Epithelial cell of proximal tubule (primary cell): ENCODE measurements at places on chromosomes 7 and 10.

- DNase-seq = no peak
Measured at GRCh38 chr10:133012573-133013359, 70.4 kb upstream of the CFAP46 start.

- no peak for DNase-seq
Measured at GRCh38 chr7:130566898-130567280, 75.0 kb downstream of the MEST start.

GRCh38 chr10:62652564-62652963, 152.0 kb upstream of the ADO start:
- no peak for DNase-seq

DNA sequence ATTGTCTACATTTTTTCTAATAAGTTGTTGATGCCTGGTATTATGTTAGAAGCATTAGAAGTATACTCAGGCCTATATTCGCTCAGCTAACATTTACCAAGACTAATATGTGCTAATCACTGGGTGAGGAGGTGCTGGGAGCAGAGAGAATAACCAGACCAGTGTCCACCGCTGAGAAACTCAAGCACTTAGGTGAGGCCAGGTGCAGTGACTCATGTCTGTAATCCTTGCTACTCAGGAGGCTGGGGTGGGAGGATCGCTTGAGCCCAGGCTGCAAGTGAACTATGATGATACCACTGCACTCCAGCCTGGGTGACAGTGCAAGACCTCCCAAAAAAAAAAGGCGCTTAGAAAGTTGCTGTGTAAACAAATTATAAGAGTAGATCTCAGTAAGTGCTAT, 182.2 kb upstream of the AOAH start:
- DNase-seq = no peak

DNA sequence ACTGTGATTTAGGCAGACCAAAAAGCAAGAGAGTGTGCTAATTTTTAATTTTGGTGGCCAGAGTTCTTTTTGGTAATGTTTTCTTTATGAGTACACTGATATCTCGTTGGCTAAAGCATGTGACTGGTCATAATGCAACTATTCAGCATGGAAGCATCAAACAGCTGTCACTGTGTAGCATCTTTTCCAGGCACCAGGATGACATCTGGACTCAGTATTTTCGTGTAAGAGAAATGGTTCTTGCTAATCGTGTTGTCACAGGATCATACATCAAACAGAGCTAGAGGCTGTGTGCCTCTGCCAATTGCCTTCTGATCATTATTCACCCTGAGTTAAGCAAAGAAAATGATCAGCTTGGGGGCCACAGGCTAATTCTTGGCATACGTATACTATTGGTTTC, 118.9 kb downstream of the SND1 start:
- DNase-seq = no peak

DNA sequence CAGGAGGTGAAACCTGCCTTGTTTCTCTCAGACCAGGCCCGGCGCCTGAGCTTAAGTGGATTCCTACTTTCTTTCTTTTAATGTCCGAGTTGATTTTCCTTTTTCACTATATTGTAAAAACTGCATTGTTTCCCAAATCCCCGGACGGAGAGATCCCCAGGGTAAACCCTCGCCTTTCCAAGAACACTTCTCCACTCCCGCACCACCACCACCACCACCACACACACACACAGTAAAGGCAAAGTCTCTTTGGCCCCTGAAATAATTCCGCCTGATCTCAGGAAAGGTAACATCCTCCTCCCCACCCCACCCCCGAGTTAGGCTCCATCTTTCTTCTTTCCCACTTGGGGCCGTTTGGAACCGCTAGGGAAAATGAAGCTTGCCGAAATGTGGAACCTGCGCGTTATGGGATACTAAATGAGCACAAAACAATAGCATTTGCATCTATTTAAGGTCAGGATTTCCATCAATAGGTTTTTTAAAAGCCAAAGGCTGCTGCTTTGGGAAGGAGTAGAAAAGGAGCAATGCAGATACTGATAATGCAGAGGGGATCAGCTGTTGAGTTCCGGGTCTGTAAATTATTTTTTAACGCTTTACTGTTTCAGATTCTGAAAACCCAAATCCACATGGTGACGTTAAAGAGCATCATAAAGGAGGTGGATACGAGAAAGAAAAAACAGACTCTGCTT, 2.5 kb downstream of the HPSE2 start:
- no peak for DNase-seq

- DNase-seq = no peak
Measured at GRCh38 chr10:30738416-30738815, 108.9 kb upstream of the LYZL2 start.

- DNase-seq = peak; percentile 54
Measured at GRCh38 chr10:107423903-107424302, 259.4 kb upstream of the SORCS1 start.

DNA sequence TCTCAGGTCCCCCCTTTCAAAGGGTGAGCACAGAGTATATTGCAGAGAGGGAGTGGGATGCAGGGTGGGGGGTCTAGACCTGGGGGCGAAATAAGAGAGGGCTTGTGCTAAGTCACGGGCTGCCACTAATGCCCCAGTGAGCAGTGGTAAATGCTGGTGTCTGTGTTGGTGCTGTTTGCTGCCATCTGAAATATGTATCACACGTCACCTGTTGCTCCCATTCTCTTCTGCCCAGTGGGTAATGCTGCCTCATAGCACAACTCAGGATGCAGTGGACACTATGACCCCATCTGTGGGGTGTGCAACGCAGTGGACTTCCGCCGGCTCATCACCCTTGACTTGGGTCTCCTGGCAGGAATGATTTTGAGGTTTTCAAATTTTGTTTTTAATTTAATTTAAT, 2.6 kb downstream of the STOX1 start:
- no peak for DNase-seq

DNA sequence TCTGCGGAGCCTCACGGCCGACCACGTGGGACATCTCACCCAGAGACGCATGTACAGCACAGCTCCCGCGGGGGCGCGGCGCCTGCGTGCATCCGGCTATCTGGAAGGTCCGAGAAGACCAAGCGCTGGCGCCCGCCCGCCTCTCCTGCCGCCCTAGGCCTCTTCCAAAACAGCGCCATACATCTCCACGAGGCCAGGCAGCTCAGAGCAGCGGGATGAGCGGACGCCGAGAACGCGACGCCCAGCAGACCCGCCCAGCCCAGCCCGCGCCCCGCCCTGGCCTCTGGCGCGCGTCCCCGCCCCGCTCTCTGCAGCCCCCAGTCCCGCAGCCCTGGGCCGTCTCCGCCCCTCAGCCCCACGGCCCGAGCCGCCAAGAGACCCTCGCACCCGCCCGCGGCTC, 20.3 kb upstream of the LANCL2 start:
- DNase-seq = no peak

- DNase-seq = peak; percentile 95
Measured at GRCh38 chr10:71860243-71861029, 9.4 kb upstream of the PSAP start.

DNA sequence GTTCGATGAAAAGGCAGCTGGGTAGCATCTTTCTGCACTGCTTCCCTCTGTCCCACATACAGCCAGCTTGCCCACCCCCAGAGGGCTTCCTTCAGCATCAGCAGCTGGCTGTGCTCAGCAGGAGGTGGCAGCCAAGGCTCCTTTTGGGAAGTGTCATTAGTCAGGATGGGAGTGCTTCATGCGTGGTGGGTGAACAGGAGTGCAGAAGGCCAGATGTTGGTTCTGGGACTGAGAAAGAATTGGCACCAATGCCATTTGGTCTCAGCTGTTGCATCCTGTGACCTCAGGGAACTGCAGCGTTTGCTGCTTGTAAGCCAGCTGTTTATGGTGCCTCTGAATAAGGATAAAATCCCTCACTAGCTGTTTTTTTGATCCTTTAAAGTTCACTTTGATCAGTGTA, 131.1 kb upstream of the SORCS3 start:
- DNase-seq = no peak

DNA sequence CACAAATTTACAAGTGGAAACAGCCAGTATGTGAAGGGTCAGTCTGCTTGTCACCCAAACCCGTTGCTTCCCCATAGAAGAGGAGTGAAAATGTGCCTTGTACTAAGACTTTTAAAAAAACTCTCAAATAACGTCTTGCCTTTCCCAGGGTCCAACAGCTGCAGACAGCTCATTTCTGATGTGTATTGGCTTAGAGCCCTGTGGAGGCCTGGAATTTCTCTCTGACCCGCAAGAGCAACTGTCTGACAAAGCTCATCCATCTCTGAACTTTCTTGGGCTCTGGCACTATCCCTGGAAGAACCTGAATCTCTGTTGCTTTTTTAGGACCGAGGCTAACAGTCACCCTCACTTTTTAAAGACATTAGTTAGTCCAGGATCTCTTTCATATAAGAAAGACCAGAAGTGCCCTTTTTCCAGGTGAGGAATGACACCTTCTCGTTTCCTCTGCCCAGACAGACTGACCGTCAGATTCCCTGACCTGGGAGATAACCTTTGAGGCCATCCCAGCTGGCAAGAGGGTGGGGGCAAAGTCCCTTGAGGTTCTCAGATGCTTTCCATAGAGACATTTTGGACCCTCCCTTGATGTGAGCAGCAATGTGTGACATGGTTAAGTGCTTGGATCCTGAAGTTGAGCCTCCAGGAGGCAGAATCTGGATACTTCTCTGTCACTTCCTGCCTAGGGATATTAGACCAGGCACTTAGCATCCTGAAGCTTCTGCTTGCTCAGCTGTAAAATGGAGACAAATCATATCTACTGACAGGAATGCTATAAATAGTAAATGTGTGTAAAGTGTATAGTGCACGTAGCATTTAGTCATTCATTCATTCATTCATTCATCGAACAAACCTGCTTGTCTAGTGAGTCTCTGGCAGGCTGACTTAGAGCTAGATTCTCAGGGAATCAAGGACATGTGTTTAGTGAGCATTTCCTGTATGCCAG, 4.5 kb upstream of the NODAL start:
- DNase-seq = no peak

- DNase-seq = no peak
Measured at GRCh38 chr10:79221110-79222051, 125.9 kb upstream of the PPIF start.

DNA sequence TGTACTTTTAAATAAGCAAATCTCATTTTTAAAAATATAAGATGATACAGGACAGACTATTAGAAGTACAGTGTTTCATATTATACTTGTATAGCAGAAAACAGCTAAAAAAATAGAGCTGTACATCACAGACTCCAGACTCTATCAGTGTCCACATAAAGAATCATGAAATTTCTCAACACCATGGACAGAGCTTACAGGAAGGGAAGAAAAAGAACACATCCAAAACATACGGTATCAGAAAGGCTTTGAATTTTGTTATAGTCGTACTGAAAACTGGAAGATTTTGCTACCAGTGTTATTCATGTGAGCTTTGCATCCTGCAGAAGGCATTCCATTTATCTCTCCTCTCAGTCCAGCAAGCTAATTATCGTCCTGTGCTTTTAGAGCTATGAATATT, 183.2 kb upstream of the PTPRZ1 start:
- no peak for DNase-seq

- no peak for DNase-seq
Measured at GRCh38 chr10:132497861-132498561, 39.6 kb upstream of the INPP5A start.

DNA sequence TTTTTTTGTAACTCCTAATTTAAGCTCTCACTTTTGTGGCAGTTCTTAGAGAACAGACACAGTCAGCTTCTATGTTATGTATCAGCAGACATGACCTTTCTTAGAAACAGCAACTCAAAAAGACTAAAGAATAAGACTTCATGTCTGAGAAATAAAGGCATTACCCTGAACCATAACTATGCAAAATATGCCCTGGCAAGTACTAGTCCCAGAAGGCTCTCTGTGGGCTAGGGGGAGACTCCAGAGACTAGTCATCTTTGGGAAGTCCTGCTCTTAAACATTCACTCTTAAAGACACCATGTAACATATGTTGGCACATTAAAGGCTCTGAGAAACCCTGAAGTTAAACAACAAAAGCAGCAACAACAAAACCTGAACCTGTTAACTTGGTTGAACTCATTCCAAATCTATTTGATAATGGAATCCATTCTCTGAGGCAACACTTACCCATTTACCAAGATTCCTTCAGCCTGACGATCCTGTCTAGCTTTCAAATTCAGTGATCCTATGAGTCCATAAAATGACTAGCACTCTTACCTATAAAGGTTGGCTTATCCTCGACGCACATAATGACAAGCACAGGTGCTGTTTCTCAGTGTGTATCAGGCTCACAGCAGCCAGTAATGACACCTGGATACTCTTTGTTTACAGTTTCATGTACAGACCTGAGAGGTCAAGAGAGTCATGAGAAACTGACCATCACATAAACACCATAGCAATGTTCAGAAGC, 62.3 kb downstream of the OSBPL3 start:
- peak; percentile 67 for DNase-seq

- DNase-seq = no peak
Measured at GRCh38 chr10:133420579-133420978, 3.8 kb downstream of the SPRN start.

DNA sequence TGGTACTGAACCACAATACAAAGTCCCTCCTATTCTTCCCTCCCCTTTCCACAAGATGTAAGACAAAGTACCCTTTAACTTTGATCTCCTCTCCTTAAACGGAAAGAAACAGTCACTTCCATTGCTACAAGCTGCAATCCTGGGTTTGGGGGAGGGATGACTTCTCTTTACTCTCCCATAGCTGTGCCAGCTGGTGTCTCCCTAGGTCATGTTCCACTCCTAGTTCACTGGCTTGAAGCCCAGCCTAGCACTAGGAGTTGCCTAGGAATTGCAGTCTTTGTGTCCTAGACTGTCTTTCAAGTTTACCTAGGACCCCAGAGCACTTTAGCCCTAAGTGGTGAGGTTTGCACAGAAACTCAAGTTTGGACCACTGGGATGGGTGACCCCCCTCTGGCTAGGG, 311.1 kb downstream of the HPSE2 start:
- DNase-seq = no peak

- no peak for DNase-seq
Measured at GRCh38 chr10:104041891-104042535, 43.7 kb downstream of the COL17A1 start.

DNA sequence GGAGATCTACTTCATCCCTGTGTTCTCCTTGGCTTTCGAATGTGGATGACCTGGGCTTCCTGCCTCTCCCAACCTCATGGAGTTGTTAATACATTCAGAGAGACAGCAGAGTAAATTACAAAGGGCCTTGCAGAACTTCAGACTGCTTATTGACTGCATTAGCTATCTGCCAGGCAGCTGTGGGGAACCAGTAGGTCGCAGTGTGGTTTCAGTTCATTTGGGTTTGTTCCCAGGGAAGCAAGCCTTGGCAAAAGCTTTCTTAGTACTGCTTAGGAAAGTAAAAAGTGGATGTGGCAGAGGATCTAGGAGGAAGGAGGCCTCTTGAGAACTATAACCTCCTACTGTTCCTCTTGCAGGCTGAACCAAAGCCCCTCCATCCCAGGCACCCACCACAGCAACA, 9.2 kb downstream of the NPFFR1 start:
- DNase-seq = no peak

GRCh38 chr7:128903621-128904361, 6.7 kb downstream of the KCP start:
- no peak for DNase-seq

DNA sequence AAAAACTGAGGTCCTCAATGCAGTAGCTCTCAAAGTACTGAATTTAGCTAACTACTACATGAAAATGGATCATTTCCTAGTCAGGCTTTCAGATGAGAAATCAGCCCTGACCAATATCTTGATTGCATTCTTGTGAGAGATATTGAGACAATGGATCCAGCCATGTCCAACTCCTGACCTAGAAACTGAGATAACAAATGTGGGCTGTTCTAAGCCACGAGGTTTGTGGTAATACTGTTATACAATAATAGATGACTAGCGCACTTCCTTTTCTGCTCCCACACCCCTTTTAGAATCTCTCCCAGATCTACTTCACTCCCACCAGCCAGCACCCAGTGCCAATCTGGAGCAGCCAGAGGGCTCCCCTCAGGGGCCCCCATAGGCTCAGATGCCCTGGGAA, 209.3 kb upstream of the KMT2E start:
- no peak for DNase-seq

GRCh38 chr10:132486539-132487121, 51.0 kb upstream of the INPP5A start:
- DNase-seq = no peak
